ENCODE measurements at places on chromosomes 16 and 17.

- no peak for DNase-seq
These were observed 11.9 kb downstream of the DNAAF8 start for GRCh38 chr16:4746215-4746614.

DNA sequence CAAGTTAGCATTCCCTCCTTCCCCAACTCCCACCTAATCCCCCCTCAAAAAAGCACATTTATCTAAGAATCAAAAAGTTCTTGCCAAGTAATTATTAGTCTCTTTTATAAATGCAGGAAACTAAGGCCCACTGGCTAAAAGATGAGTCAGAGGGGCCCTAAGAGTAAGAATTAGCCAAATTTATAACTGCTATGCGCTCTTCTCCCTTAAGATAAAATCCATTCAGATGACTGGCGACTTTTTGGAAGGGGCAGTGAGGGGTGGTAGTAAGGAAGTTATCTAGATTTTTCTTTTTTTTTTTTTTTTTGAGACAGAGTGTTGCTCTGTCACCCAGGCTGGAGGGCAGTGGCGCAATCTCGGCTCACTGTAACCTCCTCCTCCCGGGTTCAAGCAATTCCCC, 17.1 kb downstream of the ZNF652 start:
- no peak for DNase-seq

DNA sequence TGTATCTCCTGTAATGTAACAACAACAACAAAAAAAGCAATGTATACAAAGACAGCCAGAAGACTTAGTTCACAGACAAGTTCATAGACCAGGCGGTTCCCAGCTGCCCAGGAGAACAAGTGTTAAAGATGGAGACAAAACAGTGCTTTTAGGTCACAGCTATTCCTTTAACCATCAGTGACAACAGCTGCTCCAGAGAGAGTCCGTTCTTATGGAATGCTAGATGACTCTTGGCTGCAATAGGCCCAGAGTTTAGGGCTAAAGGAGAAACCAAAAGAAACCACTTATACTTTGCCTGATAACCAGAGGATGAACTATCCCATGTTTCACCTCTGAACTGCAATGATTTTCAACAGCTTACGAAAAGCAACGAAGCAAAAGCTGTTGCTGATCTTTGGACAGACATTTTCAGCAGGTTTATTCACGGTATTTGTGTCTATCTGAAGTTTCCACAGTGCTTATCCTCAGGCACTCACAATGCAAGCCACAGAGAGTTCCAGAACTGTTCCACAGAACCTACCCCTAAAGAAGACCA, 6.0 kb downstream of the ZCCHC14 start:
- DNase-seq: no peak

- DNase-seq: no peak
These were observed 16.1 kb downstream of the SGCA start for GRCh38 chr17:50181591-50182560.

GRCh38 chr16:55282441-55282840, 41.6 kb upstream of the IRX6 start:
- no peak for DNase-seq

GRCh38 chr16:84045001-84045817, 2.6 kb upstream of the SLC38A8 start:
- no peak for DNase-seq

DNA sequence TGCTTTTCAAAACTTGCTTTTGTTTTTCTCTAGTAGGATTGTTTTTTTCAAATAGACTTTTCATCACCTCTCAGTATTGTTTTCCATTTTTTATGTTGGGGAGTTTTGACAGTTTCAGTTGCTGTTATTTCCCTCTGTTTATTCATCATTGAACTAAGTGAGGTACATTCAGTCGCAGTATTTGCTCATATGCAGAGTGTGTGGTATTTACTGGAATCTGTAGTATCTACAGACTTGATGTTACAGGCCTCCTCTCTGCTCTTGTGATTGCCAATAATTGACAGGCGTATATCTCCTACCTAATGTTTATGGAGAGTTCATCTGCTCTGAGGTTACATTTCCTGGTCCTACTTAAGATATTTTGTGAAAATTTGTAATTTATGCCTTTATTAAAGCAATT, 49.6 kb downstream of the COX10 start:
- no peak for DNase-seq

DNA sequence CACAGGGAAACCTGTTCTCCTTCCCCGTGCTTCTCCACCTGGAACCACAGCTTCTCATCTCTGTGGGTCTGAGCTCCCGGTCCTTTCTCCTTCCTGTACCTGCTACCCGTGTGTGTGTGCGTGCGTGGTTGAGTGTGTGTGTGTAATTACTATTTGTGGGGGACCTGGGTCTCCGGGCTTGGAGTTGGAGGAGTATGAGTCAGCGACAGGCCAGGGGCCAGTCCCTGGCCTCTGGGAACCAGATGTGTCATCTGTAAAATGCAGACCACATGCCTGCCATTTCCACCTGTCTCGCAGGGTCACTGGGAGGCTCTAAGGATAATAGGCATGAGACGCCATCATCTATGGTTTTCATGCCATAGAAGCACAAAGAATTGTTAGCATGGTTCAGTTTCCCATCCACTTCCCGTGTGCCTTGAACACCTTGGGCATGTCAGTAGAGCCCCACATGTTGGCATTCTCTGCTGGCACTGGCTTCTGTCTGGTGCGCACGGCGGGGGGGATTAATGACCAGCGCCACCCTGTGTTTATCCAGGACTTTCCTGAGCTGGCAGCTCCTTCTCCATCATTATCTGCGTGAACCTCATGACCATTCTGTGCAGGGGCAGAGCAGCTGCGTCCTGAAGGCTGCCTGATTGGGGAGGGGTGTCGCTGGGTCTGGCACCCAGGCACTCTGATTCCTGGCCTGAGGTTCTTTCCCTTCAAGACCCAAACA, 1.5 kb downstream of the ZNF205 start:
- DNase-seq: no peak

- DNase-seq: no peak
These were observed 63.5 kb upstream of the C17orf78 start for GRCh38 chr17:37312137-37312923.

DNA sequence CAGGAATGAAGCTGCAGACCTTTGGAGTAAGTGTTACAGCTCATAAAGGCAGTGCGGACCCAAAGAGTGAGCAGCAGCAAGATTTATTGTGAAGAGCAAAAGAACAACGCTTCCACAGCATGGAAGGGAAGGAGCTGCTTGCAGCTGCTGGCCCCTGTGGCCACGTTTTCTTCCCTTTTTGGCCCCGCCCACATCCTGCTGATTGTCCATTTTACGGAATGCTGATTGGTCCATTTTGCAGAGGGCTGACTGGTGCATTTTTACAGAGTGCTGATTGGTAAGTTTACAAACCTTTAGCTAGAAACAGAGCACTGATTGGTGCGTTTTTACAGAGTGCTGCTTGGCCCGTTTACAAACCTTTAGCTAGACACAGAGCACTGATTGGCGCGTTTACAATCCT, 841.5 kb downstream of the CDH11 start:
- no peak for DNase-seq

DNA sequence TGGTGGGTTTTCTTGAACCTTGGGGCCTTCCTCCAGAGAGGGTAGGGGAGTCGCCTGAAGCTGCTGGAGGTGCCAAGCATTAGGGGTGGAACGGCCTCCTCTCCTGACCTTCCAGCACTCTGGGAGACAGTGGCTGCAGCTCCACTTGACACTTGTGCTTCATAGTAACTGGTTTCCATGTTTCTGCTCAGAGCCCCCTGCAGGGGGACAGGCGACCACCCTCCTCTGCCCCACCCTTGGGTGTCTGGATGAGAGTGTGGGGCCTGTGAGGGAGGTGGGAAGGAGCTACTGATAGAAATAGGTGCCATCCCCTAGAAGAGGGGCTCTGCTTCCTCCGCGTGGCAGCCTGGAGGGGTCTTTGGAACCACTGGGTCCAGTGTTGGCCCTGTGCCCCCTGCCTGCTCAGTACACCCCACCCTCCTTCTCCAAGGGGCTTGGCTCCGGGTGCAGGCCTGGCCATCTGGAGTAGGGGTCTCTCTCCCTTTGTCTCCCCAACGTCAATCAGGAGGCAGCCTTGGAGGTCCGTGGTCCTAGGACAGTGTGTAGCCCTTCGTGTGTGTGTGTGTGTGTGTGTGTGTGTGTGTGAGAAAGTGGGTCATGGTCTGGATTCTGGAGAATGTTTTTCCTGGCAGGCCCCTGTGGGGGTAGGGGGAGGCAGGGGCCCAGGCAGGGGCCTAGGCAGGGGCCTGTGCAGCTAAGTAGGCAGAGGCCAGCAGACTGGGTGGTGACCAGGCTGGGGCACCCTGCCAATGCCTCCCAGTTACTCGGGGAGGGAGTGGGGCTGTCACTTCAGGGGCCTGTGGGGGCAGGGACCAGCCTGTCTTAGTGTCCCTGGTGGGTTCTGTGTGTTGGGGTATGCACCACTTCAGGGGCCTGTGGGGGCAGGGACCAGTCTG, 4.9 kb downstream of the LASP1 start:
- no peak for DNase-seq

GRCh38 chr16:84547546-84548061, 43.1 kb upstream of the MEAK7 start:
- DNase-seq: no peak

GRCh38 chr16:49763826-49764225, 92.1 kb downstream of the ZNF423 start:
- DNase-seq: no peak

DNA sequence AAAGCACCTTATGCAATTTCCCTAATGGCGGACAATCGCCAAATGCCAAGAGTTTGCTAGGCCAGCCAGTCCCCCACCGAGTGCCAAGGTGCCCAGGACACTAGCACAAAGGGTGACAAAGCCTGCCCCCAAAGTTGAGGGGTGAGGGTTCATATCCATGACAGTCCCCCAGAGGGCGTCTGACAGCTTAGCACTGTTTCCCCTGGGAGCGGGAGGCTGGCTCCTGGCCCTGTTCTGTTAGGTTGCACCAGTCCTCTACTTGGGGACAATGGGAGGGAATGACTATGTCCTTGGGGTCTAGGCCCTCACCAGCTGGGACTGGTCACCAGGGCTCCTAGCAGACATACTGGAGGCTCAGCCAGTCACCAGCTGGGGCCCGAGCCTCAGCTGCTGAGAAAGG, 66.9 kb downstream of the MYO18A start:
- DNase-seq: no peak

DNA sequence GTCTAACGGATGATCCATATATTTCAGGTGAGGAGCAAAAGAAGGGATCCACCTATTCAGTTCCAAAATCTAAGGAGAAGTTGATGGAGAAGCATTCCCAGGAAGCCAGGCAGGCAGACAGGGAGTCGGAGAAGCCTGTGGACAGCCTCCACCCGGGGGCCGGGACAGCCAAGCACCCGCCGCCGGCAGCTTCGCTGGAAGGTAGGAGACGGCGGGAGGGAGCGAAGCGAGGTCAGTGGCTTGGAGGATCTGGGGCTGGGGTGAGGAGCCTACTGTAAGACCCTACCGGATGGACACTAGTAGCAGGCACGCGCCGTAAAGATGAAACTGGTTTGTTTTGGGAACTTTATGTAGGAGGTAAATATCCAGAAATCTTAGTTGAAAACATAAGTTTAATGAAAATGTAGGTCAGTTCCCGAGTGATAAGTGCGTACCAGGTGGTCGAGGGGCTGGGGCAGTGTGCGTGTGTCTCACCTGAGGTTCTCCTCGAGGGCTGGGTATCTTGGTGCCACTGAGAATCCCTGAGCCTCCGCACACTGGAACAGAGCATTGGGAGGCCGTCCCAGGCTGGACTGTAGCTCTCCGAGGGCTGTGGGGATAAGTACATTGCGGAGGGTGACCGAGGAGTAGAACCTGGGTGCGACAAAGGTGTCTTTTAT, 714 bp downstream of the SPATA33 start:
- no peak for DNase-seq

DNA sequence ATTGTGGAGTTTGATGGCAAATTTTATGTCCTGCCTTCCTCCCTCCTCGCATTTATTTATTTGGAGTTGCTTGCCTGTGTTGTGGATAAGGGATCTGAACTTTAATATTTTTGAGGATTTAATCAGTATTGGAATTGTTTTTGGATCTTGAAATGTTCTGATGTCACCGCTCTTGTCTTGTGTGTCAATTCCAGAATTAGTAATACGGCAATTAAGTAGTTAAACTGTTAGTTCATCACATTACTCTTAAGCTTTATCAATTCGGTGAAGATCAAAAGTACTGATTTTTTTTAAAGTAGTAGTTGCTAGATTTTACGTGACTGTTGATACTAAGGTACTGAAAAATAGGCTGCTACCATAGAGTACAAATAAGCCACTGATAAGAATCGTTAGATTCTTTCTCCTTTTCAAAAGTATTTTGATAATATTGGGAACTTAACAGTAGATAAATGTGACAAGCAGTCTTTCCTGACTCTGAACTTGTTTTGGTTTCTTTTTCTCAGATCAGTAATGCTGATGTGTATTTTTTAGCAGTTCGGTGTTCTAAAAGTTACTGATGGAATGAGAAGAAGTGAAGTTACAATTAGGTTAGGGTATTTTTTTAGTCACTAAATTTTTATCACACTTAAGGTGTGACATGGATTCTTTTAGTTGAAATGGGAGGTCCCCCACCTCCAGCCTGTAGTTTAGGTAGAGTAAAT, 2.0 kb downstream of the RBBP6 start:
- no peak for DNase-seq

DNA sequence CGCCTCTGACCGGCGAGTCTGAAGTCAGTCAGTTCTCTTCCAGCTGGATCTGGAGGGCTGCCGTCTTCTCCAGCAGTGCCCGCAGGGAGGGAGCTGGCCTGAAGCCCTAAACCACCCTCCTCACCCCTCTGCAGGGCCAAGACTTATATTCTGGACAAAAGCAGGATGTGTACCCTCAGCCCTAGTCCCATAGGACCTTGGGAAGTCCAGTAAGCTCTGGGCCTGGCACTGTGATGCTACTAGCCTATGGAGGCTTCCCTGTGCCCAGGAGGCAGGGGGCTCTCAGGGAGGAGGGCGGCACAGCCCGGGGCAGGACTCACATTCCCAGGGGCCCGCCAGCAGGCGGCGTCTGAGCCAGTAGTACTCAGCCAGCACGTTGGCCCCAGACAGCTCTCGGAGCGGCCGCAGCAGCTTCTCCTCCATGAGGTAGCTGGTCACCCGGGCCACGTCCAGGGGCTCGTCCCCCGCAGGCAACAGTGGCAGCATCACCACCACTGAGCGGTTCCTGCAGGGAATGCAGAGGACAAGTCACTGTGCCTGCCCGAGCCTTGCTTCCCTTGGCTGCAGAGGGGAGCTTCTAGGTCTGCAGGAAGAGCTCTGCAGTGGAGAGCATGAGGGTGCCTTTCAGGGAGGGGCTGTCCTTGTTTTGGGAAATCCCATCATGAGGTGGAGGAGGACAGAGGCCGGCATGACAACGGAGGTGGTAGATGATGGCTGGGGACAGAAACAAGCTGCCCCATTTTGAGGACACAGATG, 41.7 kb downstream of the RMI2 start:
- no peak for DNase-seq

GRCh38 chr16:76976756-76977155, 214.2 kb upstream of the MON1B start:
- no peak for DNase-seq

DNA sequence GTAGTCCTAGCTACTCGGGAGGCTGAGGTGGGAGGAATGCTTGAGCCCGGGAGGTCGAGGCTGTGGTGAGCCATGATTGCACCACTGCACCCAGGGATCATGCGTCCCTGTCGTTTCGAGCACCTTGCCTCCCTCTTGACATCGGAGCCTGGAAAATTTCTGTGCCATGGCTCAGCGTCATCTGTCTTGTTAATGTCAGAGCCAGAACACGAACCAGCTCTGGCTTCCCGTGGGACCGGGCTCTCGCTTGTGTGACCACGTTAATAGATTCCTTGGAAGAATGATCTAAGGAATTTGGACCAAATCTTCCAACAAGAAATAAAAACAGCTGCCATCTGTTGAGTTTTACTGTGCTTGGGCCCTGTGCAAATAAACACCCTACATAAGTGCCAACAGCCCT, 117.7 kb downstream of the ABCC1 start:
- no peak for DNase-seq

Data from DMS153 (cell line).